Skeletal muscle cell (primary cell): ENCODE measurements at places on chromosomes 12 and 14.

- DNase-seq = no peak
Measured at GRCh38 chr12:52837781-52838608, 3.9 kb upstream of the KRT79 start.

- DNase-seq = peak; percentile 40
Measured at GRCh38 chr14:105093431-105094192, 28.4 kb upstream of the GPR132 start.

GRCh38 chr12:57816001-57816854, 2.3 kb downstream of the AVIL start:
- no peak for DNase-seq

GRCh38 chr14:75196468-75196867, 20.1 kb upstream of the TMED10 start:
- no peak for DNase-seq

DNA sequence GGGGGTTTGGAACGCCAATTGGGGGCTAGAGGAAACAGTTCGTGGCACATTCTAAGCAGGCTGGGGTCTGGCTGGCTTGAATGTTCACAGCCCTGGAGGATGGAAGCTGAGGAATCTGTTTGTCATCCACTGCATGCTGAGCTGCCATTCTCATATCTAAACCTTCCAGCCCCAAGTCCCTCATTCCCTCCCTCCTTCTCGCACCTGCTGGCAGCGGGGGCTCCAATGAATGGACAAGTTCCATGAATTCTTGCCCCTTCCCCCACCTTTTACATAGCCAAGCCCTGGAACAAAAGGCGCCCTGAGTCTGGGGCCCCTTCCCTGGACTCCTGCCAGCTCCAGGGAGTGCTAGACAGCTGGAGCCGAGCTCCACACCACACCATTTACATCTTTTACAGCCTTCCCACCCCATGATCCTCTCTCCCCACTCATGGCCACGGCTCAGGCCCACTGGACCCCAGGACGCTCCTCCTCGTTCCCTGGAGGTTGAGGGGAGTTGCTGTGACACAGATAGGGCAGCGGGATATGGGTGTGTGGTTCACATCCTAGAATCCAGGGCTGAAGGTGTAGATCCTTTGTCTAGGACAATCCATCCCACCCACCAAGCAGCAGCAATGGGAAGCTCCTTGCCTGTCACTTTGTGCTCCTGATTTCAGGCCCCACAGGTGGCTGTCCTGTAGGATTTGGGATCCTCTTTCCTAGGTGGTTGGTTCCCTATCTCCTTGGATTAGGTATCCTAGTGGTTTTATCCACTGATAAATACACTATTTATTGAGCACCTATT, 21.7 kb upstream of the VRTN start:
- no peak for DNase-seq

DNA sequence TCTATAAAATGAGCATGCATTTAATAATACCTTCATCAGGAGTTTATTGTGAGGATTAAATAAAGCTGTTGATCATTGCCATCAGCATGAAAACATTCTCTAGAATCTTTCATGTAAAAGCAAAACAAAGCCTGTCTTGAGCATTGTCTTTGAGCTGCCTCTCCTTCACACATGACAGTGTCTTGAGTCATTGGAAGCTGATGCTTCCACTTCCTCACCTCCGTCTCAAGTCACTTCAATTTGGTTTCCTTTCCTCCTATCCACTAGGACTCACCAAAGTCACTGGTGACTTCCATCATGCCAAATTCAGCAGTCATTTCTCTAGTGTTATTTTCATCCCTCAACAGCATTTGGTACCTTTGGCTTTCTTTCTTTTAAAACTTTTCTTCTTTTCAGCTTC, 31.6 kb upstream of the MYBPC1 start:
- no peak for DNase-seq

- no peak for DNase-seq
Measured at GRCh38 chr14:103507751-103508150, 14.9 kb downstream of the CKB start.

DNA sequence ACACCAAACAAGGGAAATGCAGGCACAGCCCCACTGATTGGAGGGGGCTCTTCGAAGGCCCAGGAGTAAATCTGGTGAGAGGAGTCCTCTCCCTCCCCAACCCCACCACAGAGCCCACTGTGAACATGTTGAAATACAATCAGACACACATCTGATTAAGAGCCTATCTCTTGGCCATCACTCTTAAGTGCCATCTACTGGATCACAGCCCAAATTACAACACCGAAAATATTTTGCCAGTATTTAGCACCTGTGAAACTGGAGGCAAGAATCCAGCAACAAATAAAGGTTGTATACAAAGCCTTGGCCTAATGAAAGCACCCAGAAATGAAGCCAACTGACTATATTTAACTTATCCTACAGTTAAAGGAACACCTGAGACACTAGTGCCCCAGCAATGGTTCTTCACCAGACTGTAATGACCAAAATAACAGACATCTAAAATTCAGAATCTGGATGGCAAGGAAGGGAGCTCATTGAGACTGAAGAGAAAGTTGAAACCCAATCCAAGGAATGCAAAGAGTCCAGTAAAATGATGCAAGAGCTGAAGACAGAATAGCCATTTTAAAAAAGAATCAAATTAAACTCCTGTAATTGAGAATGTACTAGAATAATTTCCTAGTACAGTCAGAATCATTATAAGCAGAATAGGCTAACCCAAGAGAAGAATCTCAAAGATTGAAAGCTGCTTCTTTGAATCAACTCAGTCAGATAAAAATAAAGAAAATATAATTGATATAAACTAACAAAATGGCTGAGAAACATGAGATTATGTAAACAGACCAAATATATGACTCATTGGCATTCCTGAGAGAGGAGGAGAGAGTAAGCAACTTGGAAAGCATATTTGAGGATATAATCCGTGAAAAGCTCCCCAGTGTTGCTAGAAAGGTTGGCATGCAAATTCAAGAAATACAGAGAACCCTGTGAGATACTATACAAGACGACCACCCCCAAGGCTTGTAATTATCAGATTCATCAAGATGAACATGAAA, 1117.0 kb downstream of the FLRT2 start:
- DNase-seq = no peak

DNA sequence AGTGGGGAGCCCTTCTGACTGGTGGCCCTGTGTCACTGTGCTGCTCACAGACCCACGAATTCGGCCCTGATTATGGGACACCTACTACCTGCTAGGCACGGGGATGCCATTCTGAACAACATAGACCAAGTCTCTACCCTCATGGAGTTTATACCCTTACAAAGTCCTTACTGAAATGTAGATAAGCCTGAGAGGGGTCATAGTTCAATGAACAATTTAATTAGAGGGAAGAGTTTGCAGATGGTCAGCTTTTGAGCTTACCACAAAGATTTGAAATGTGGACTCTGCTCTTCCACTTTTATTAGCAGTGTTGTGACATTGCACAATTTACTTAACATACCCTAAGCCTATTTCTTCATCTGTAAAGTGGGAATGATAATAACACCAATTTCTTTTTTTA, 161.1 kb downstream of the MYRFL start:
- DNase-seq = no peak
